Naive thymus-derived CD4-positive, alpha-beta T cell (primary cell): ENCODE measurements at places on chromosomes 12 and 14.

GRCh38 chr14:31605702-31606101, 44.5 kb downstream of the NUBPL start:
- no peak for DNase-seq

DNA sequence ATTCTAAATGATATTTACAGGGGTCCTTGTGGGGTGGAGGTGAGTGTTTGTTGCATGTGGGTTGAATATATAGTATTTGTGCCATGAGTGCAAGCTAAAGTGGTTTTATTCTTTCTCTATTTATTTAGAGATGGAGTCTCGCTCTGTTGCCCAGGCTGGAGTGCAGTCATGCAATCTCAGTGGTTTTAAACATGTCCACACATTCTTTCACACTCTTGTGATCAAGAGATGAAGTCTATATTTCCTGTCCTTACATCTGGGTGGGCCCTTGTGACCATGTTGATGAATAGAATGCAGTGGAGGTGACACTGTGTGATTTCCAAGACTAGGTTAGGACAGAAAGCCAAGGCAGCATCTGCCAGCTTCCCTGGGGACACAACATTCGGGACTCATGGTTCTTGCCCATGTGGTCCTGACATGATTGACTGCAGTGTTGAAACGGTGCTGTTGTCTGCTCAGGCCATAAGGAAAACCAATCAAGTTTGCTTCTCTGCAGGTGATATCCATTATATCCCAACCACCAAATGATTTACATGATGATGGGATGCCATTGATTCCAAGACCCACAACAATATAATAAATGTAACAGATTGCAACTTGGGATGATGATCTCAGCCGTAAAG, 172.6 kb downstream of the SUDS3 start:
- no peak for DNase-seq

DNA sequence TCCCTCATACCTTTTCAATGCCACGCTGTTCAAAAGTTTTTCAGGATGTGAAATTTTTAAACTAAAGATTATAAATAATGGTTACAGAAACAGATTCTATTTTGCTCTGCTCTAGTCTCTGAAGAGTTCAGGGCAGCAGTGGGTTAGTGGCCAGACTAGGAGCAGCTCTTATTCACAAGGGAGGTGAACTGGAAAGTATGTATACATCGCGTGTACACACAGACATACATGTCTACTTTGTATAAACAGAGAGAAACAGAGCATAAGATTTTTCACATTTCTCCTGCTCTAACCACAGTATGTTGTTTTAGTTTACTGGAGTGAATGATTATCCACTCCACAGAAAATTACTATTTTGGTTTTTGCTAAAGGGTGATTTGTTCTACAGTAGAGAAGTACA, 74.4 kb upstream of the CRY1 start:
- no peak for DNase-seq

GRCh38 chr12:124524231-124524925, 43.0 kb downstream of the NCOR2 start:
- DNase-seq = no peak

- DNase-seq = no peak
Measured at GRCh38 chr12:104526320-104526719, 69.6 kb downstream of the CHST11 start.

GRCh38 chr14:24534286-24534685, 26.2 kb upstream of the CMA1 start:
- no peak for DNase-seq

- no peak for DNase-seq
Measured at GRCh38 chr14:66069036-66069435, 417.1 kb upstream of the CCDC196 start.

GRCh38 chr12:127966331-127966730, 300.6 kb upstream of the TMEM132C start:
- no peak for DNase-seq

GRCh38 chr14:25019892-25020291, 30.1 kb downstream of the STXBP6 start:
- no peak for DNase-seq

GRCh38 chr12:106046947-106047346, 91.8 kb downstream of the NUAK1 start:
- no peak for DNase-seq

- no peak for DNase-seq
Measured at GRCh38 chr14:77630111-77630510, 13.7 kb upstream of the SPTLC2 start.

GRCh38 chr12:30243426-30243825, 452.2 kb downstream of the IPO8 start:
- DNase-seq = no peak

DNA sequence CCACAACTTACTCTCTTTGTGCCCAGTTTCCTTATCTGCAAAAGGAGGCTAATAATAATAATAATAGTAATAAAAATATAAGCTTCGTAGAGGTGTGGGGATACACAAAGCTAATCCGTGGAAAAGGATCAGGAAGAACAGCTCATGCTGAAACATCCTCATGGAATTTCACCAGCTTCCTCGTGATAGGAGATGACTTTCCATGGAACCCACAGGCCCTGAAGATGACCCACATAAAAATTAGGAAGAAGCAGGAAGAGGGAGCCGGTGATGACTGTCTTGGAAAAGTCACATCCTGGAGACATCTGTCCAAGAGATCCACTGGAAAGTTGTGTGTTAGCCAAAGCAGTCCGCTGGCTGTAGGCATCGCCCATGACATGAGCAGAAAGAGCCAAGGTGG, 31.9 kb upstream of the FZD10 start:
- DNase-seq = no peak

DNA sequence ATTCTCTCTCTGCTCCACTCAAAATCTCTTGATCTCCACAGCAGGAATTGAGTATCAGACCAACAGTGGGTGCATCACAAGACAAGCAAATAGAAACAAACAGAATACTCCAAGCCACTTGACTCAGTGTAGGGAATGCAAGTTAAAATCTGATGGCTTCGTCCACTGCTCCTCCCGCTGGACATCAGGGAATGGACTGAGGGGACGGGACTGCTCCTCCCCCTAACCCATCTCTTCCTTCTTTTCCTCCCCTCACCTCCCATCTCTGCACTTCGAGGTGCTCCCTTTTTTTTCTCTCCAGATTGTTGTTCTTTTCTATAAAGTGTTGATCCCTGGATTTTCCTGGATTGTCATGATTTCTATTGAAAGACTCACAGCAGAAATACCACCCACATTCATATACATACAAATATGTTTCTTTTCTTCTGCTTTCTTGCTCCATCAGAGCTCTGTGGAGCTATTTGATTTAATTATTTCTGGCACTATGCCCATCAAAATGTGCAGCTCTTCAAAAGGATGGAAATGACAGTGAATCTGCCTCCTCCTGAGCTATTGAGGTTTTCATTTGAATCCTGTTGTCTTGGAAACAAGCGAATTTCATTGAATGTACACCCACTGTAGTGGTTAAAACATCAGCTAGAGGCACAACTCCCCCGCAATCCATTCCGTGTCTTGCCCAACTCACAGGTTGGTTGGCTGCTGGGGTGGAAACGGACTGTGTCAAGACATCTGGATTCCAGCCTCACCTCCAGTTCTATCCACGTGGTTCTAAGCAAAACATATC, 199.7 kb downstream of the SPTSSA start:
- DNase-seq = no peak

GRCh38 chr12:89779090-89779489, 70.5 kb upstream of the ATP2B1 start:
- no peak for DNase-seq

DNA sequence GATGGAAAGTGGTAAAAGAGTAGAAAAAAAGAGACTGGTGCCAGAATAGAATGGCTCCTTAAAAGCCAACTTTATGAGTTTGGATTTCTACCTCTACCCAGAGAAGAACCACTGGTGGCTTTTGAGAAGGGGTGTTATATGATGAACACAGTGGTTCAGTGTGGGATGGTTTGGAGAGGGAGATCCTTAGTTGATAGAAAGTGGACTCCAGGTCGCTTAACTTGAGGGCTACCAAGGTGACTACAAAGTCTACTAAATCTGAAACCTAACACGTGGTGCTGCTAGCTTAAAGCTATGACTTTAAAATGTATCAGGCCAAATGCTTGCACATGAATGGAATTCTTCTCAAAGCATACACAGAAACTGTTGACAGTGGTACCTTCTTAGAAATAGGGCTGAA, 8.4 kb downstream of the SPTB start:
- DNase-seq = no peak

- DNase-seq = no peak
Measured at GRCh38 chr14:79009286-79009685, 839.1 kb downstream of the NRXN3 start.

- DNase-seq = no peak
Measured at GRCh38 chr12:23767834-23768233, 181.6 kb downstream of the SOX5 start.

DNA sequence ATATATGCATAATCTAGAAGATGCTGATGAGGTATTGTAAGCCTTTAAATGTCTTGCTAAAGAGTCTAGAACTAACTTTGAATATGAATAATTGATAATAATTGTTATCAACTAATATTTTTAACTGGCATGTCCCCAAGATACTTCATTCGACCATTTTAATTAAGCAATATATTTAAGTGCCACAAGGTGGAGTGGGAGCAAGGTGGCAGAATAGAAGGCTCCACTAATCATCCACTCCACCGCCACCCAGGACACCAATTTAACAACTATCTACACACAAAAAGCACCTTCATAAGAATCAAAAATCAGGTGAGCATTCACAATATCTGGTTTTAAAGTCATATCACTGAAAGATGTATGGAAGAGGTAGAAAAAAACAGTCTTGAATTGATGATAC, 409.6 kb downstream of the SEC23A start:
- DNase-seq = no peak

- peak; percentile 25 for DNase-seq
Measured at GRCh38 chr12:153080-153746, 60.7 kb downstream of the SLC6A12 start.

DNA sequence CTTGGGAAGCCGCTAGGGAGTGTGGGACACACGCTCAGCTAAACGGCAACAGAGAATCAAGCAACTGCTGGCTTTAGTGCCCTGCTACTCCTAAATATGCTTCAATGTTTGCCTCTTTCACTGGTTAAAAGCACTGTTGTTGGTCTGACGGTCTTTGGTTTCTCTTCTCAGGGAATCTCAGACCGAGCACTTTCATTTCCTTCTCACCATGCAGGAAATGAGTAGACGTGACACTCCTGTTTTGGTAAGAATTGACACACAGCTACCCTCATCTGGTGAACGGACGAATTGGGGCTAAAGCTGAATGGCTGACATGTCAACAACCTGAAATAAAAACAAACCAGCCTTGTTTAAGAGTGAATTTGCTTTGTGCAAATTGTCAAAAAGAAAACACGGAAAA, 57.5 kb upstream of the PIWIL1 start:
- peak; percentile 31 for DNase-seq

DNA sequence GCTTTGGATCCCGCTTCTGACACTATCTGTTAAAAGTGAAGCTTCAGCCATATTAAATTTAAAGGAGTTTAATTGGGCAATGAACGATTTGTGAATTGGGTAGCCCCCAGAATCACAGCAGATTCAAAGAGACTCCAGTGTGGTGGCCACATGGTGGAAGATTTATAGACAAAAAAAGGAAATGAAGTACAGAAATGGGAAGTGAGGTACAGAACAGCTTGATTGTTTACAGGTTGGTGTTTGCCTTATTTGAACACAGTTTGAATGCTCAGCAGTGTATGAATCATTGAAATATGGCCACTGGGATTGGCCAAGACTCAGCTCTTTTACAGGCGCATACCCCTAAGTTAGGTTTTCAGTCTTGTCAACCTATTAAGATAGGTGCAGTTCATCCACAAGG, 21.9 kb downstream of the CCDC91 start:
- no peak for DNase-seq

DNA sequence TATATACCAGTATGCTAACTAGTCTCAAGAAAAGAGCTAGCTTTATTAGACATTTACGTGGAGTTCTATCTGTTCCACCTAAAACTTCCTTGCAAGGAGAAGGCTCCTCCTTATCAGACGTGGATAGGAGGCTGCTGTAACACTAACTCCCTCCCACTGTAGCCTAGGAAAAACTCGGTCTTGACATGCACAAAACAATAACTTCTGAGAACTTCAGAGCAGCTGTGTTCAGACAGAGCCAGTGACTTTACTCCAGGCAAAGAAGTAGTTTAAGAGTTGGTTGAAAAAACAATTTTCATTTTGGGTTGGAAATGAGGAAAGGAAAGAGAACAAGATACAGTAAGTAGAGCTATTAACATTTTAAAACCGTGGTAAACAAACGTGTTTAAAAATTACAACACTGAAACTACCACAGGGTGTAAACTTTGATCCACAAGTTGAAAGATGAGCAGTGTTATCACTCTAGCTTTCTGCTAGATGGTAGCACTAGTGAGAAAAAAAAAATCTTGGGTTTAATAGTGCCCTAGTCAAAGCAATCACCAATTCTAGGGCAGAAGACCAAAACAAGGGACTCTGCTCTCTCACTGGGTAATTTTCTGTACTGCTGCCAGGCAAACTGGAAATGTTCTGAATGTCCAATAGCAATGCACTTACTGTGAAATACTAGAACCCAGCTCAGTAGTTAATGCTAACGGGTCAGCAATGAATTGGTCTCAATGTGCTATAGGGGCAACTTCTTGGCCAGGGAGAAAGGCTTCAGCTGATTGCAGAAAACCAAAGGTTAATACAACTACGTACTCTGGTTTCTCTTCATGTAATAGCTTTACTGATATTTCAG, 2.4 kb downstream of the ATF7 start:
- no peak for DNase-seq

- DNase-seq = no peak
Measured at GRCh38 chr12:129606239-129606638, 297.6 kb downstream of the TMEM132D start.

GRCh38 chr12:105393587-105393986, 63.1 kb downstream of the C12orf75 start:
- DNase-seq = no peak

- DNase-seq = no peak
Measured at GRCh38 chr12:119068129-119068856, 87.0 kb downstream of the SRRM4 start.

GRCh38 chr12:76202621-76203020, 118.1 kb upstream of the NAP1L1 start:
- no peak for DNase-seq

DNA sequence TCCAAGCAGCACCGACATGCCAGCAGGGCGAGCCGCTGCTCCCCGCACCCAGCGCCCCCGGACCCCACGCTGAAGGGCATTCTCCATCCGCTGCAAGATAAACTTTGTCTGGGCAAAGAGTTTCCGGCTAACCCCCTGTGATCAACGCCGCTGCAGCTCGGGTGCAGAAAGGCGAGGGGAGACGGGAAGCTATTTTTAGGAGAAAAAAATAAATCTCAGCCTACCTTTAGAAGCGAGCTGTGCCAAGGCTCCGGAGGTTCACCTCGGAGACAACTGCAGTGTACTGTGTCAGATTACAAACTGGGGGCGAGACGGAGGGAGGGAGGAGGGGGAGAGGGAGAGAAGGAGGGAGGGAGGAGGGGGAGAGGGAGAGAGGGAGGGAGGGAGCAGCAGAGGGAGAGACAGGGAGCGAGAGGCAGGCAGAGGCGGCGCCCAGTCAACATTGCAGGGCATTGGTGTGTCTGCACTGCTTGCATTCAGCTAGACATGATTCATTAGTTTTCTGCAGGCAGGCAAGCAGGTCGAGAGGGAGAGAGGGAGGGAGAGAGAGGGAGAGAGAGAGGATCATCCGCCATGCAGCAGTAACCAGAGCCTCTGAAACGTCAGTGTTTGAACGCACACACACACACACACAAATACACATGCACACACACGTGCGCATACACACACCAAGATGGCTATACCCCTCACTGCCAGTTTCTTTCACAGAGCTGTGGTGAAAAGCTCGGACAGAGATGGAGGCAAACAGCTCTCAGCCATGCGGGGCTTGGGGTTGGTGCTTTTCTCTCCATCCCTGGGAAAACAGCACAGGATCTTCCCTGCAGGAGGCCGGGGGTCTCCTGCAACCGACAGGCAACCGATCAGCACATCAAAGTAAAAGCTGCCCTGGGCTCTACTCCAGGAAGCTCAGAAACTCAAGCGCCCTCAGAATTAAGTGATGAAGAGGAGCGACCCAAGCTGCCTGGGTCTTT, at the start of gene RIMBP2:
Gene RIMBP2, minus strand, starts transcription at position 302 of the 971 bp plus-strand sequence. CDS start 237,286 bp downstream, outside the sequence.
- DNase-seq = no peak
